ENCODE measurements at places on chromosomes 1 and 21. TPM values are rescaled to one million over a fixed set of nuclear protein-coding genes. Genes with fewer than 3 reads are reported as not detected.

NUF2 gene
- 39.2 TPM for total RNA-seq

MMP23B gene
- total RNA-seq = 2.3 TPM

AGMAT gene
- 18.3 TPM for total RNA-seq

AADACL3 gene
- not detected for total RNA-seq

YIPF1 gene
- total RNA-seq = 23.1 TPM

Data from T-helper 1 cell treated with Interleukin-12 subunit alpha and Interleukin-12 subunit beta and Interleukin-4 antibody, amounts not matched to agents 30 ng/mL and 1 ng/mL, for 36 hours (primary cell).